ENCODE measurements at places on chromosomes 4 and X. TPM values are rescaled to one million over a fixed set of nuclear protein-coding genes. Genes with fewer than 3 reads are reported as not detected.
A peak's percentile ranks its signal among the peaks of the same experiment; 100 is the strongest.

ADRA2C gene
- total RNA-seq, result 2.1 TPM

GRCh38 chrX:3143043-3143799 is 102.0 kb downstream of the ARSF start:
- no peak for DNase-seq
- no peak overlapping the region for H3K4me3 ChIP-seq
- no peak overlapping the region for H3K27ac ChIP-seq
- H3K4me1 ChIP-seq, result no peaks in the 10 kb centered on the region
- H3K36me3 ChIP-seq, result no peaks in the 10 kb centered on the region
- H3K27me3 ChIP-seq, result no peaks in the 10 kb centered on the region

- H3K4me3 ChIP-seq, result peak overlapping the region; percentile 70
- H3K27me3 ChIP-seq, result no peaks in the 10 kb centered on the region
- peak overlapping the region; percentile 89 for H3K27ac ChIP-seq
- peak; percentile 71 for DNase-seq
- H3K36me3 ChIP-seq, result no peaks in the 10 kb centered on the region
These were observed 966 bp downstream of the PDGFC start for GRCh38 chr4:156970501-156971164.

GRCh38 chr4:165631208-165631894 is 241.7 kb upstream of the TLL1 start:
- no peaks in the 10 kb centered on the region for H3K4me1 ChIP-seq
- no peaks in the 10 kb centered on the region for H3K27me3 ChIP-seq
